Tibial artery (tissue), 4 donors: ENCODE measurements at places on chromosomes 7 and 10.

- H3K4me3 ChIP-seq, result no peak overlapping the region
- H3K27ac ChIP-seq, result no peak overlapping the region
- no peaks in the 10 kb centered on the region for H3K4me1 ChIP-seq
- no peak for DNase-seq
Measured at GRCh38 chr10:44910602-44911001, 535 bp upstream of the TMEM72 start.

DNA sequence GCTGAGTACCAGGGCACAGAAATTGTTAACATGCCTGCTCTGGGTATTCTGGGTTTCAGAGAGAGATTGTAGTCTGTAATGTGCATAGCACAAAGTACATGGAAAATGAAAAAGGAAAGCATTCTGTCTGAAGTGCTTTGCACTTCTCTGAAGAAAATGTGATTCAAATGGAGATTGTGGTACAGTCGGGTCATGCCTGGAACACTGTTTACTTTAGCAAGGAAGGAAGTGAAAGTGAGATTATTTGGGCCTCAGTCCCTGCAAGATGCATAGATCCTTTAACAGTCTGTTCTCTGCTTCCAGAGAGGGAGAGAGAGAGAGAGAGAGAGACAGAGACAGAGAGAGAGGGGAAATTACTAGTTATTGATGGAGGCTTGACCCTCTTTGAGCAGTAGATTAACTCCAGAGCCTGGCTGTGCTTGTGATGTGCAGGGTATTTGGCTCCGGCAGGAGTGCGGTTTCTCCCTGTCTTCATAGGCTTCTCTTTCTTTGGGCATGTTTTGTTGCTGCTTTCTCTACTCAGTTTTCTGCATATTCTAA is 5.4 kb downstream of the VWC2 start:
- no peak overlapping the region for H3K27ac ChIP-seq
- H3K4me1 ChIP-seq, result peaks cover 22% of the 10 kb centered on the region
- no peak for DNase-seq
- no peaks in the 10 kb centered on the region for H3K27me3 ChIP-seq
- no peak overlapping the region for H3K4me3 ChIP-seq

DNA sequence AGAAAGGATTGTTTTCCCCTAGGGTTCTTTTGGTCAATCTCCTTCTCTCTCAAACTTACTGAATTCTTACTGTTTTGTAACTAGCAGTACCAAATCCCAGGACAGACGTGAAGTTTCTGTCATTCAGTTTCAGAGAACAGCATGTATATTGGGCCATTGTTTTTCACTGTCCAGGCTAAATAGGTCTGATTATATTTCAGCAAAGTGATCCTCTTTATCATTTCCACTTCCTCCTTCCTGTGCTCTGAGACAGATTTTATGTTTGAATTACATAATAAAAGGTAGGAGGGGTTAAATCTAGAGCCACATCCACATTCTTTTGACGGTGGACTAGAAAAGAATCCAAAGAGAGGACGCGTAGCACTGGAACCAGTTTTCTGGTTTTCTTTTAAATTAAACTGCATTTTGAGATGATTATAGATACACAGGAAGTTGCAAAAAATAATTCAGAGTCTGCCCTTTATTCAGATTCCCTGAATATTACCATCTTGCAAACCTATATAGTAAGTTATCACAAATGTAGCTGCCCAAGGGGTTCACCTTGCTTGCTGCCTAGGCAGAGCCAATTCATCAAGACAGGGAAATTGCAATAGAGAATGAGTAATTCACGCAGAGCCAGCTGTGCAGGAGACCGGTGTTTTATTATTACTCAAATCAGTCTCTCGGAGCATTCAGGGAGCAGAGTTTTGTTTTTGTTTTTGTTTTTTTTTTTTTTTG is 40.1 kb downstream of the AKR1E2 start:
- DNase-seq, result no peak
- no peaks in the 10 kb centered on the region for H3K27me3 ChIP-seq
- H3K4me3 ChIP-seq, result no peak overlapping the region
- H3K27ac ChIP-seq, result no peak overlapping the region

GRCh38 chr7:4163565-4164203 is 518.4 kb upstream of the FOXK1 start:
- H3K4me1 ChIP-seq, result no peaks in the 10 kb centered on the region
- peaks cover 22% of the 10 kb centered on the region for H3K36me3 ChIP-seq
- no peak for DNase-seq
- H3K27ac ChIP-seq, result no peak overlapping the region
- H3K4me3 ChIP-seq, result no peak overlapping the region

DNA sequence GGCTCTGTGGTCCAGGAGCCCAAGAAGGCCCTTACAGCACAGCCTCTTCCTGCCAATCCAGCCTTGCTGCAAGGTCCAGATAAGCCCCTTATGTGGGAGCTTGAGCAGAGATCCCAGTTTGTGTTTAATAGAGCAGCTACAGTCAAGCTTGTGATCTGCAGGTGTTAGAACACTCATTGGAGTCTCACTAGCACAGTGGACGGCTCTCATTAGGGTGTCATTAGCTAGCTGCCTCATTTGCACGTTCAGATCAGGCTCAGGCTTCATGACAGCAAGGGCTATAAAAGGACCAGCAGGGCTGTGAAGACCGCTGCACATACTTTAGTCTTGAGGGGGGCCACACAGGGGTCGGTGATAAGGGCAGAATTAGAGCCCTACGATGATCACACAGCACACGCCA is 443.2 kb downstream of the RPS24 start:
- no peak overlapping the region for H3K27ac ChIP-seq
- H3K4me1 ChIP-seq, result no peaks in the 10 kb centered on the region
- no peak for DNase-seq
- H3K27me3 ChIP-seq, result no peaks in the 10 kb centered on the region
- no peak overlapping the region for H3K4me3 ChIP-seq
